ENCODE measurements at places on chromosomes 7 and 10. TPM values are rescaled to one million over a fixed set of nuclear protein-coding genes. Genes with fewer than 3 reads are reported as not detected.
A peak's percentile ranks its signal among the peaks of the same experiment; 100 is the strongest.

- DNase-seq, result no peak
These were observed 37.8 kb downstream of the RNLS start for GRCh38 chr10:88545359-88545758.

GRCh38 chr7:50754684-50755083 lies 28.0 kb downstream of the GRB10 start:
- DNase-seq, result no peak

- DNase-seq, result no peak
These were observed 97.3 kb upstream of the IKZF1 start for GRCh38 chr7:50207251-50207564.

DNA sequence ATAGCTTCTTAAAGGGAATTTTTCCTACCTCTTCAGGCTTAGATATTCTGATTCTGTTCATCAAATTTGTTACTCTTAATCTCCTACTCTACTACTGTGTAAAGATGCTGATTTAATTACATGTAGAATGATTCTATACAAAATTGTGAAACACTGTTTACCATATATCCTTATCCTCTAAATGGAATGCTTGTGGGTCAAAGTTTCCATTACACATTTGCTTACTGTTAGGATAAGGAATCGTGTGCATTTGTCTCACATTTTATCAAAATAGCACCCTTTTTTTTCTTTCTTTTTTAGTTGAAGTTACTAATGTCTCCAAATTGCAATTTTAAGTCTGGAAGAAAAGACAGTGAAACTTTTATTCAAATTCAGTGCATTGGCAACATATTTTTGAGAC lies 65.3 kb downstream of the TFEC start:
- no peak for DNase-seq

GRCh38 chr7:55073976-55074528 lies 55.2 kb downstream of the EGFR start:
- DNase-seq, result no peak

- DNase-seq, result no peak
These were observed 6.4 kb upstream of the PRTFDC1 start for GRCh38 chr10:24958721-24959381.

DNA sequence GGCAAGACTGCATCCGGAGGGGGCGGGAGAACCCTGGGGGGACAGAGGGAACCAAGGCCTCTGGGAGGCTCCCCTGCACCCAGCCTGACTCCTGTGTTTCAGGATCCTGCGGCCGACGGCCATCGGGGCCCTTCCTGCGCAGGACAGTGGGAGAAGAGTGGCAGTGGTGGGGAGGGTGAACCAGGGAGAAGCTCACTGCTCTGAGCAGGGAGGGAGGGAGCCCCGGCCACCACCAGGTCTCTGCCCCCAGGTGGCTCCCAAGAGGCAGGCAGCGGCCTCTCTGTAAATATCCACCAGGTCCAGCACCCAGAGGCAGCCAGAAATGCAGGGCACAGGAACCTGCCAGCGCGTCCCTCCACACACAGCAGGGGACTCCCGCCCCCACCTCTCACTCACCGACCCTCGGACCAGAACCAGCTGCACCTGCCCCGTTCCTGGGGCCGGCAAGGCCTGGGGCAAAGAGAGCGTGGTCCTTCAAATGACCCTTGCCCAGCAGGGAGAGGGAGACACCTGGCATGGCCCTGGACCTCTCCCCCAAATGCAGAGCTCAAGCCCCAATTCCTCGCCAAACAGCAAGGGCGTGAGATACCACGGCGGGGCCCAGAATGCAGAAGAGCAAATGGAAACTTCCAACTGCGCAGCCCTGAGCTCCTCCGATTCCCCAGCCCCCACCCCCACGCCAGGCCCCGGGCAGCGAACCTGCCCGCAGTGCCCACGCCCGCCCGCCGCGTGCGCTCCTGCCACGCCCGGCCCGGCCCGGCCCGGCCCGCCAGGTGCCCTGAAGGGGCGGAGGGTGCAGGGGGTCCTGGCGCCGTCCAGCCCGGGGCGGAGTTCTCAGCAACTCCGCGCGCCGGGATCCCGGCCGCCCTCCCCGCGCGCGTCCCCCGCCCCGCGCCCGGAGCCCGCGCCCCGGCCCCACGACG lies 805 bp downstream of the RASGEF1A start:
- DNase-seq, result peak; percentile 73

- DNase-seq, result no peak
These were observed 11.7 kb downstream of the STAM start for GRCh38 chr10:17655567-17656146.

DNA sequence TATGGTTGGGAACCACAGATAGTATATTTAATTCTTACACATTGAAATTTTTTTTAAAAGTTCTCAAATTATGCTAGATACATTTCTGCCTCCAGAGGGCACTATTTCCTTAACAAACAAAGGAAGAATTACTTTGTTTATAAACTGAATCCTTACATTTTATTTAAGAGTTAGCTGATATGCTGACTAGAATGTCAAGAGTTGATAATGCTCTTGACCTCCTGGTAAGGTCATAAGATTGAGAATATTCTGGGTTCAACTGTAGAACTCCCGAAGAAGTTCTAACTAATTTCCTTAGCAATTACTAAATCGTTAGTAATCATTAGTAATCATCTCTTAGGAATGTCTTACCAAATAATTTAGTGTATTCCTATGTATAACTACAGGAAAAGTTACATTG lies 95.3 kb upstream of the CYP26C1 start:
- DNase-seq, result no peak

DNA sequence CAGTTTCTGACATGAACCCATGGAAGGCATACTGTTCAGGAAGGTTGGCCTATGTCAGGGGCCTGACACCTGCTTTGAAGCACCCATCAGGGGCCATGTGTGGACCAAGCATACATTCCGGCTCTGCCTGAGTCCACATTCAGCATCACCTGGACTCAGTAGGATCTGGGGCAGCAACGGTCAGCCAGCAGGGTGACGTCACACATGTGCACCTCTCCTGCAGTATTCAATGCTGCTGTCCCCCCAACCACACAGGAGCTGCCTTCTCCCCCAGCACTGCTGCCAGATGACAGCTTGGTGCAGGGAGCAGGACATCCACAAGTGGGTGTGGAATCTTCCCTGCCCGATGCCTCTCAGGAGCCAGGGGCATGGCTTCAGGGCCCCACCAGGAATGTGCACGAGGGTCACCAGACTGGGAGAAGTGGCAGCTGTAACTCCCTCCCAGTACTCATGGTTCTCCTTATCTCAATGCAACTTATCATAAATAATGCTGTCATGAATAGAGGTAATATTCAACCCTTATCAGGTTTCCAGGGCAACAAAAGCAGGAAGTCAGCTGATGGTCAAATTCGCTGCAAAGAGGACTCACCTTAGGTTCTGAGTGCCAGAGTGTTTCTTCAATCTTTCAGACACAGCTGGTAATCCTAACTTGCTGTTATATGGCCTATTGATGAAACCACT lies 292.9 kb downstream of the PAXIP1 start:
- DNase-seq, result peak; percentile 58

DNA sequence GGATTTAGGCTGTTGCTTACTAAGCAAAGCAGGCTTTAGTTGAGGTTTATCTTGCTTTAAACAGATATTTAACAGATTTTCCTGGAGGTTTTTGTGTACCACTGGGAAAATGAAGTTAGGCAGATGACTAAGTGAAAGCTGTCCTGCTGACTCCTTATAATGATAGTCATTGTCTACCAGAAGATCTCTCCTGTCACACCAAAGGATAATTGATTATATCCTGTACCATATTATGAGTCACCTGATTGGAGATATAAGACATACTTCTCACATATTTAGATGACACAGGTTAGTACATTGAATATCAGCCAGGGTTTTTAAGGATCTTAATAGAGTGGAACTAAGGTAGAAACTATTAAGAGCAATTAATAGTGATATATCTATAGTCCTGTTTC lies 68.4 kb downstream of the PTEN start:
- no peak for DNase-seq

- DNase-seq, result no peak
These were observed 23.6 kb downstream of the PDIA4 start for GRCh38 chr7:149004405-149005370.

GRCh38 chr7:141841385-141841784 lies at the start of gene PRSS37:
TSS of gene PRSS37 (minus strand) at chr7:141841485. CDS start at chr7:141841049, 436 bp downstream.
- DNase-seq, result no peak

- no peak for DNase-seq
These were observed 14.6 kb downstream of the OPALIN start for GRCh38 chr10:96344178-96344577.

DNA sequence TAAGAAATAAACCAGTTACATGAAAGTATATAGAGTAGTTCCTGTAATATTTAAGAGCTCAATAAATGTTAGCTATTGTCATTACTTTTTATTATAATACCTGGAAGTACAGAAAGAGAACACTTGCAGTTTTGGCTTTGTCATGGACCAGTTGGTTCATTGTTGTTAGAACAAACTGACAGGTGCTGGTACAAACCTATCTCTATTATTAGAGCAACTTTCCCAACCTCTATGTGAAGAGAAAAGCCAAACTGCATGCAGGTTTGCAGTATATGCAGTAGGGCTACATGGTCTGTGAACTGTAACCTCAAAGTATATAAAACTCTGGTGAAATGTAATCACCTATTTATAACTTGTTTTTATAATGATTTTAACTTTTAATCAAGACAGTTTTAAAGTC lies 20.4 kb downstream of the DNAJC9 start:
- no peak for DNase-seq

- no peak for DNase-seq
These were observed 166.7 kb upstream of the INHBA start for GRCh38 chr7:41869596-41869995.

GRCh38 chr7:44384586-44385433 lies 59.4 kb upstream of the CAMK2B start:
- DNase-seq, result peak; percentile 6

The SUGCT gene
- total RNA-seq, result 1.1 TPM

The DGKI gene
- total RNA-seq, result 0.12 TPM

The FAM149B1 gene
- total RNA-seq, result 10.9 TPM

The IL6 gene
- total RNA-seq, result 1.3 TPM

The IDE gene
- total RNA-seq, result 25.8 TPM

The POU6F2 gene
- total RNA-seq, result 2.5 TPM

The PLAU gene
- total RNA-seq, result 10.5 TPM

The LIMK1 gene
- 9.4 TPM for total RNA-seq

The DPP6 gene
- total RNA-seq, result 2.9 TPM

The LLCFC1 gene
- total RNA-seq, result not detected

The ARMC10 gene
- 20.0 TPM for total RNA-seq

The MIOS gene
- 20.1 TPM for total RNA-seq

The CDHR3 gene
- total RNA-seq, result 2.7 TPM

Data from pancreas (tissue), 10 donors.